ENCODE measurements at places on chromosomes 3 and 15. TPM values are rescaled to one million over a fixed set of nuclear protein-coding genes. Genes with fewer than 3 reads are reported as not detected.

GRCh38 chr3:129576514-129577352 is 29.7 kb downstream of the PLXND1 start:
- DNase-seq, result no peak

GRCh38 chr15:98799461-98800390 is 151.4 kb downstream of the IGF1R start:
- DNase-seq, result no peak

The MYRIP gene
- not detected for total RNA-seq

The TAGLN3 gene
- 6.9 TPM for total RNA-seq

DNA sequence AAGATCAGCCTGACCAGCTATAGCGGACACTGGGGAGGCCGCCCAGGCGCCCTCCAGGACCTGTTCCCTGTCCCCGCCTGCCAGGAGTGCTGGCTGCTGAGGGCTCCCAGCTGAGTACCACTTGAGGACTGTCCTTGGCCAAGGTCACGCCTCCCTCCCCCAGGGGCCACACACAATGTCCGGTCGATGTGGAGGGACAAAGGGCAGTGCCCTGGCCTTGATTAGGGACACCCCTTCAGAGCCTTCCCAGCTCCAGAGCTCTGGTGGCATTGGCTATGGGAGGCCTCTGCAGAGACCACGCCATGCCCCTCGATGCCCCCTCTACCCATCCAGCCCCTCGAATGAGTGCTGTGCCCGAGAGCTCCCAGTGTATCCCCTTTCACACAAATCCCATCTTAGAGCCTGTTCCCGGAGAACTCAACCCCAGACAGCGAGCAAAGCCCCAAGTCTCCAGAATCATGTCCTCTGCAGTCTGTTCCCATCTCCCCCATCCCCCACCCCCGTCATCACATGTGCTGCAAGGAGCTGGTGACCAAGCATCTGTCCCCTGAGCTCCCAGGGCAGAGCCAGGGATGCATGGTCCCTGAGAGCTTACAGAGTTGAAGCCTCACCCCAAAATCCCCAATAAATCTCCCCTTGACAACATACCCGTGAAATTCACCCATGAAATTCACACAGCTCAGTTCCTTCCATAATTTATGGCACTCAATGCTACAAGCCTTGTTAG is 158.9 kb downstream of the NUP210 start:
- DNase-seq, result no peak

All from activated naive CD4-positive, alpha-beta T cell treated with anti-CD3 and anti-CD28 coated beads, Interleukin-2, amount 50 U/mL, for 72 hours (primary cell).